CD8-positive, alpha-beta memory T cell (primary cell): ENCODE measurements at places on chromosomes 16 and 17. TPM values are rescaled to one million over a fixed set of nuclear protein-coding genes. Genes with fewer than 3 reads are reported as not detected.

The GRIN2C gene
- polyA plus RNA-seq = not detected

GRCh38 chr16:138049-138417 is 440 bp downstream of the NPRL3 start:
- DNase-seq = no peak

The ADAMTS18 gene
- polyA plus RNA-seq = not detected

GRCh38 chr16:89155851-89156739 is 15.5 kb upstream of the CDH15 start:
- no peak for DNase-seq

GRCh38 chr16:12027558-12028287 is 51.2 kb downstream of the SNX29 start:
- DNase-seq = no peak

DNA sequence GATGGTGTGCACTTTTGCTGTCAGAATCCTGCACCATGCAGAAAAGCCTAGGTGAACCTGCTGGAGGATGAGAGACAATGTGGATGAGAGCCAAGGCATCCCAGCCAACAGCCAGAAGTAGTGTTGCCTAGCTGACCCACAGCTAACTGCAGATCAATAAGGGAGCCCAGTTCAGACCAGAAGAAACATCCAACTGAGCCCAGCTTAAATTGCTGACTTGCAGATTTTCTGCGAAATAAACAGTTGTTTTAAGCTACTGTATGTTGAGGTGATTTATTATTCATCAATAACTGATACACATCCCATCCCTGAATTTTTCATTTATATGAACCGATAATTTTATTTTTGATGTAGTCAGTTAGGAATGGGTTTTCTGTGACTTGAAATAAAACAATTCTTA is 39.2 kb upstream of the TOX3 start:
- no peak for DNase-seq

The CHST5 gene
- not detected for polyA plus RNA-seq

The MMP15 gene
- polyA plus RNA-seq = 0.16 TPM

- no peak for DNase-seq
These were observed 1.0 kb upstream of the CDH16 start for GRCh38 chr16:66919569-66920298.

GRCh38 chr16:73053364-73054124 is 5.6 kb upstream of the ZFHX3 start:
- DNase-seq = no peak

DNA sequence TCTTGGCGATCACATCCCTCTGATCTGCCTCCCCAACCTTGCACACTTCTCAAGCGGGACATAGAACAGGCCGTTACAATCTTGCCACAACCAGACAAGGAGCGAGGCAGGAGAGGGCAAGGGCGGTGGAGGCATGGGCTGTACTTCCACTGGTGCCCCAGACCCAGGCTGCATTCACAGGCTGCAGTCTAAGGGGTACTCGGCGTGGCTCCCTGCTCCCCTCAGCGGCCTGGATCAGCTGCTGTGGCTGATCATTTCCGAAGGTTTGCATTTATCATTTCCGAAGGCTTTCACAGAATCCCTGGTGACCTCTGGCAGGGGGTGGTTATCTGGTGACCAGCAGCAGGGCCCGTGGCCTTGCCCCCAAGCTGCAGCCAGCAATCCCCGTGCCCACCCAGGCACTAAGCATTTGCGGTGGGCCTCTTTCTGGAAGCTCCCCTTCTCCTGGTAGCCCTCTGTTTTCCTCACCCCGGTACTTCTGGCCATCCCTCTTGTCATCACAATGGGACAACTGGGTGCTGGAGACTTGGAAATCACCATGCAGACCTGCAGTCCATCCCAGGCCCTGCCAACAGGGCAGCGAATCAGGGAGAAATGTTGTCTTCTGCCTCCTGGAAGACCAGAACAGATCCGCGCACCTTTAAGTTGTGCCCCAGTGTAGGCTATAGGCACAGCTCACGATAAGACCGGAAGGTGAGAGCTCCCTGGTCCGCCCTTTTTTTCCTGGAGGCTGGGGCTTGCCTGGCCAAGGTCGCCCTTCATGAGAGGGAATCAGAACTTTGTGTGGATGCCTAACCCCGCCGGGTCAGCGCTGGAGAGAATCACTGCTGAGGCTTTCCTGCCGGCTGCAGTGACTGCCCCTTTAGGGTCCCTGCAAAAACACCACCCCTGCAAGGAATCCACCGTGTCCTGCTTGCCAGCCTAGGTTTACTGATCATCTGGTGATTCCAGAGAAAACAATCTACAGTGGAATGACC is 1739.1 kb downstream of the TP53TG3F start:
- no peak for DNase-seq

The WFIKKN2 gene
- not detected for polyA plus RNA-seq

The TTYH2 gene
- 6.0 TPM for polyA plus RNA-seq

DNA sequence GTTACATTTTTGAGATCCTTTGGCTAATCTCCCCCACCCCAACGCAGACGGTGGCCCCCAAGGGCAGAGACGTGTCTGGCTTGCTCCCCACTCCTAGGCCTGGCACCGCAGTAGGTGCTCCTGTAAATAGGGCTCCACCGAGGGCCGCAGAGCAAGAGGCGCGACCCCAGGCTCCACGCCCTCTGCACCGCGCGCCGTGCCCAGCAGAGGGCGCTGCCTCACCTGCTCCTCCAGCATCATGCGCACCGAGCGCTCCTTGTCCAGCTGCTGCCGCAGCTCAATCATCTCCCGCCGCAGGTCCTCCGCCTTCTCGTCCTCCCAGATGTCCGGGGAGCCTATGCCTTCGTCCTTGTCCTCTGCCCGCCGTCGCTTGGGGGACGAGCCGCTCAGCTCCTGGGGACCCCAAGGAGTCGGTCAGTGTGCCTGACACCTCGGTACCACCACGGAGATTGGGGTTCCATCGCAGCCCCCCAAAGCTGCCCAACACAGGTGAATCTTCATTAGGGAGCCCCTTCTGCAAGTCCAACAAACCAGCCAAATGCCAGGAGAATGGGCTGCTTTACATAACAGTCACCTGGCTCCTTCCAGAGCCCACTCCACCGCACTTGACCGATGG is 11.2 kb downstream of the TFAP4 start:
- DNase-seq = no peak

- DNase-seq = peak; percentile 55
These were observed 12.9 kb upstream of the SEC14L1 start for GRCh38 chr17:77127735-77128361.
